Foreskin keratinocyte (primary cell): ENCODE measurements at places on chromosomes 3 and 15. TPM values are rescaled to one million over a fixed set of nuclear protein-coding genes. Genes with fewer than 3 reads are reported as not detected.

TMEM108 gene
- polyA plus RNA-seq = 0.03 TPM in 1 of 2 replicates, not detected in the other

DNA sequence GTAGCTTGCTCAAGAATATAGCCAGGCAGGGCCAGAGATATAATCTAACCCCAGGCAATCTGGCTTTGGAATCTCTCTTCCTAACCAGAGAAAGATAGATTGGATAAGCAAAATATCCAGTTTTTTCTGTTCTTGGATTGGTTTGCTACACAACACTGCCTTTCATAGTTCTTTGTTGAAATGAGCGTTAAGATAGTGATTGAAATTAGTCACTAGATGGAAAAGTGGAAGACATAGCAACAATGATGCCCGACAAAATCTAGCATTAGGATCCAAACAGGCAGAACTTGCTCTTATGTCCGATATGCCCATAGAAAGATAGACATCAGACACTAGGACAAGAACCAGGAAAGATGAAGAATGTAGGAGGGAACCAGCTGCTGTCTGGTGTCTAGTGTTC is 77.3 kb upstream of the COL8A1 start:
- DNase-seq = no peak

DNA sequence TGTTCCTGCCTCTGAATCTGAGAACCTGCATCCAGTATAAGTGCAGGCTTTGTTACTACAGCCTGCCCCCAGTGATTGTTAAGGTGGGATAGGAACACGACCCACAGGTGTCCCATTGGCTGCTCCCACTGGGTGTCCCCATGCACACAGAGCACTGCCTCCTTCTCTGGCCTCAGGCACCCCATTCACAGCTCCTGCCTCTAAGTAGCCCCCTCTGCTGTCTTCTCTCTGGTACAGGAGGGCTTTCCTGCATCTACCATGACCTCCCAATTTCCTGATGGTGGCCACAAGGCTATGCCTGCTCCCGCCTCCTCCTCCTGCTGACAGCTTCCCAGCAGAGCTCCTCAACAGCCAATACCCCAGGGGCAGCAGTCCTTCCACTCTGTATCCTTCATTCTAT is 238.6 kb upstream of the TMC3 start:
- no peak for DNase-seq

- DNase-seq = no peak
These were observed 90.2 kb upstream of the ABHD17C start for GRCh38 chr15:80604583-80605575.

DNA sequence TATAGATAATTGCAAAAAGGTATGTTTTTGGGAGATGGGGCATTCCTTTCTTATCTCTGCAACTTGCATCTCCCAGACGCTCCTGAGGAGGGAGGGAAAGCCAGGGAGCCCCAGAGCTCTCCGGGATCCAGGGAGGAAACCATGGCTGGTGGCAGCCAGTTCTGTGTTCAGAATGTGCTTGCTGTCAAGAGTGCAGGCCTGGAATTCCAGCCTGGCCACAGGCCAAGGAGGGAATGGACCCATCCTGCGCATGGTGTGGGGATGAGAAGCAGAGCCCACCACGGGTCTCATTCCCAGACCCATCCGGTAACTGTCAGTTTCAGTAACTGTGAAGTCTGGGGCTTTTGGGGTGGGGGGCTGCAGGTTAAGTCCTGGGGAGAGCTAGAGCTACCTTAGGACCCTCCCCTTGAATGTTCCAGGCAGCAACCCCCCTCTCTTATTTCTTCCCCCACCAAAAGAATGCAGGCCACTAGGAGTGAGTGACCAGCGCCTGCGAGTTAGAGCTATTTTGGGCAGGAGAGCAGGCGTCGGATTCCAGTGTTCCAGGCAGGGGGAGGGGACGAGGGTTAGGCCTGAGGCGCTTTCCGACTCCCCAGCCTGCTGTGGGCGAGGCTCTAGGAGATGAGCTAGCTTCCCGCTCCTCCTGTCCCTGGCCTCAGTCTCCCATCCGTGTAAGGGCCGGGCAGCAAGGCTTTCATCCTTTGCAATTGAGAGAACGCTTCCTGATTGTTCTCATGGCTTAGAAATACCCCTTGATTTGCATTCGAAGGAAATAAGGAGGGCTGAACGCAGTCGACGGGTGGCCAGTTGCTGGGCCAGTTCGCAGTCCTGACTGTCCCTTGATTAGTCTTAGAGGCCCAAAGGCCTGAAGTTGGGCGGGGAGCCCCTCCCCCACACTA is 781 bp upstream of the DAG1 start:
- no peak for DNase-seq

DNA sequence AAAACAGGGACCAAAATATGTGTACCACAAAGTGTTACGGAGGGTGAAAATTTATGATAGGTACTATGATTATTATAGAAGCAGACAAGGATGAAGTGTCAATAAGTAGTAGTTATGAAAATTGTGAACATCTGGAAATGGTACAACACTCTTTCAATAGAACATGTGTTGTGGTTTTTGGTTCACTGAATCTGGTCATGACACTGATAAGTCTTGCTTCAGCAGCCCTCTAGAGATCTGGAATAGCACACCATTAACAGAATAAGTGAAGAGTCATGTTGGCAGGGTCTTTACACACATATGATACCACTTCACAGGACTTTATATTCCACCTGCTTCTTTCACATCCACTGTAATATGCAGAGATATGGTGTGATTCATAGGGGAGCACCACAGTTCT is 985.2 kb upstream of the SEMA6D start:
- DNase-seq = no peak

SLC12A8 gene
- 6.0 and 6.9 TPM in 2 replicates for polyA plus RNA-seq

DNA sequence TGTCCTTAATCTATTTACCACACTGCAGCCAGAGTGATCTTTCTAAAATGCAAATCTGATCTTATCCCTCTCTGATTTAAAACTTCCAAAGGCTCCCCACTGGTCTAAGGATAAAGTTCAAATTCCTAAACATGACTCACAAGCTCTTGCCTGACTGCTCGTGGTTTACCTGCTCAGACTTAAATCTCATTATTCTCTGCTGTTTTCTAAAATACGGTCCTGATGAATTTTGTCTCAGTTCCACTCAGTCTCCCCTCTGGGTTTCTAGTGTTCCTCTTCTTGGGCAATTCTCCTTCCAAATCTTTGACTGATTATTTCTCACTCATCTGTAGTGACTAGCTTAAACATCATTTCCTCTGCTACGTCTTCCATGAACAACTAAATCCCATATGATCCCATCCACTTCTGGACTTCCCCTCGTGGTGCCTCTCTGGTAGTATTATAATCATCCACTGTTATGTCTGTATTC is 108.3 kb downstream of the P3H2 start:
- DNase-seq = peak; percentile 70

RASGRF1 gene
- 0.16 and 0.56 TPM in 2 replicates for polyA plus RNA-seq

DNA sequence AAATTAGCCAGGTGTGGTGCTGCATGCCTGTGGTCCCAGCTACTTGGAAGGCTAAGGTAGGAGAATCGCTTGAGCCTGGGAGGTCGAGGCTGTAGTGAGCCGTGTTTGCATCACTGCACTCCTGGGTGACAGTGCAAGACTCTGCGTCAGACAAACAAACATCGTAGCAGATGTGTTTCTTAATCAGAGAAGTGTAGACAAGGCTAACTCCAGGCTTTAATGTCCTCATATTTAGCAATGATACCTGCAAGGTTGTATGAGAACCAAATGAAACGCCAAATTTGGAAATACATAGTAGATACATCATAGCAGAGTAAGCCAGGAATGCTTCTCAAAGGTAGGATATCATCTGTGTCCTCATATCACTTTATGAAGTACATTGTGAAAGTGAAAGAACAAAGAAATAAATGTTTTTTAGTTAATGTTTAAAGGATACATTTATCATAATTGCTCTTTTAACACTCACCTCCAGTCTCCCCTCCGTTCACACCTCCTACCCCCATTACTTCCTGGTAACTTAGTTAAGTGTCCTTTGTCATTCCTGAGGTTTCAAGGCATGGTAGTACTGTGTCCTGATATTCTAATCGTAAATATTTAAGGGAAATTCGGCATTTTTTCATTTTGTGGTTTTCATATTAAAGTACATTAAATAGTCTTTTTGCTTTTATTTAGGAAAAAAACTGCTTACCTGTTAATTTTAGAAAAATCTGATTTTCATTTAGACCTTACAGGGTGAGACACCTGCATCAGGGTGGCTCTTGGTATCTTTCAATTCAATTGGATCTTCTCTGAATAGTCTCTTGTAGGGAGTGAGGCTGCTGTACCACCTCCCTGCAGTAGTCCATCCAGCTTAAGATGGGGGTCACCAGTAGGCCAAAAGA is 96.1 kb downstream of the OPA1 start:
- DNase-seq = no peak

DNA sequence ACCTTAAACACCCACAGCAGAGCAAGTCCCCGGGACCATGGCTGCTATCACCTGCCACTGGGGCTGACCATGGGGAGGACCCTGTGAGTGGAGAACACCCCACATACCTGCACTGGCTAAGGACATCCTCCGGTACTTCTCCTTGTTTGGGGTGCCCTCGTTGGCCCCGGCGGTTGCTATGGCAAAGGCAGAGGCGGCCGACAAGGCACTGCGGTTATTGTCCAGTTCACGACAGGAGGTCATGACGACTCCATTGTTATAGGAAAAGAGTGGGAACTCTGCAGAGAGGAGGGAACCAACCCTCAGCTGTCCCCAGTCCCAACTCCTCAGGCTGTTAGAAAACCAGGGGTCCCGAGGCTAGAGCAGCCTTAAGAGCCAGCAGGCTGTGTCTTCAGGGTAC is 54.8 kb upstream of the CTSH start:
- no peak for DNase-seq

DNA sequence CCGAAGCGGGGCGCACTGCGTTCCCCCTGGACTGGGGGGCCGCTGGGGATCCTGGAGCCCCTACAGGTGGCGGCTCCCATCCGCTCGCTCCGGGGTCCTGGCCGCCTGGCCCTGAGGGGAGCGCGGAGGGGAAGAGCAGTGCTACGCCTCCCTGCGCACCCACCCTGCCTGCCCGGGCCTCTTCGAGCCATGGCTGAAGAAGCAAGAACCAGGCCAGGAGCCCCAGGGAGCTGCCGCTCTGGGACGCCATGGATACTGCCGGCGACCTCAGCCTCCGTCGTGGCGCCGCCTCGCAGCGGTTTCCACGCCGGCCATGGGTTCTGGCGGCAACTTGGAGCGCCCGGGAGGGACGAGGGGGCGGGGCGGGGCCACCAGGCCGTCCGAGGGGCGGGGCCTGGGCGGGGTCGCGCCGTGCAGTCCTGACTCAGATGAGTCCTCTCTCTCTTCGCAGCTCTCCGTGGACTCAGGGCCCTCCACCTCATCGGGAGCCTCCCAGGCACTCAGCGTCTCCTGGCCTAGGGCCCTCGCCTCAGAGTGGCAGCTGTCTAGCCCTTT is 50.9 kb downstream of the MYL3 start:
- DNase-seq = no peak

FEZF2 gene
- polyA plus RNA-seq = not detected in 2 replicates

MYZAP gene
- 1.7 and 2.0 TPM in 2 replicates for polyA plus RNA-seq
